ENCODE measurements at places on chromosomes 2 and 18.
A peak's percentile ranks its signal among the peaks of the same experiment; 100 is the strongest.

GRCh38 chr2:235921508-235922191, 246.5 kb downstream of the GBX2 start:
- H3K27me3 ChIP-seq: no peaks in the 10 kb centered on the region
- no peak for DNase-seq
- no peaks in the 10 kb centered on the region for H3K4me1 ChIP-seq
- H3K27ac ChIP-seq: no peak overlapping the region
- H3K36me3 ChIP-seq: no peaks in the 10 kb centered on the region

DNA sequence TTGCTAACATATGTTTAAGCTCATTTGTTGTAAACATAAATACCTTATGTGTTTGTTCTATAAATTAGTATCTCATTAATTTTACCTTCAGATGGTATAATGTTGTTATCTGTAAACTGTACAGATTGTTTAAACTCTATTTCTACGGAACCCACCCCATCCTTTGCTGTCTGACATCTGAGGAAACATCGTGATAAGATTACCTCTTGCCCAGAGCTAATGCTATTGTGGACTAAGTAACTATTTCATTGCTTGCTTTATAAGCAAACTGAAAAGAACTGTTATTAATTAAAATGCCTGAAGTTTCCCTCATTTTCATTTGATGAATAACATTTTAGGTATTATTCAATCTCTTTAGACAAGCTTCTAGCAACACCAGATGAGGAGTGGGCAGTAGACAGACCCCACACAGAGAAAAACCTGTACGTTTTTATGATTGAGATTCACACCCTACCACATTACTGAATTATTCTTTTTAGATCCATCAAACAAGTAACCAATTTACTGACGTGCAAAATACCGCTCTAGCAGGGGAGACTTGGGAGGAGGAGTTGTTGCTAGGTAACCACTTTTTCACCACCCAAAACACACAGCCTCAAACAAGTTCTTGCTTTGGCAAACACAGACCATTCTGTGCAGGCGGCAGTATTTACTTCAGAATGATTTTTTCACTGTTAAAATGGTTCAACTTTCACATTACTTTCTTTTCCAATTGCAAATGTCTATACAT, 1.9 kb upstream of the SYT4 start:
- no peaks in the 10 kb centered on the region for H3K36me3 ChIP-seq
- H3K27ac ChIP-seq: no peak overlapping the region
- H3K4me1 ChIP-seq: no peaks in the 10 kb centered on the region
- H3K27me3 ChIP-seq: peaks cover 3% of the 10 kb centered on the region

DNA sequence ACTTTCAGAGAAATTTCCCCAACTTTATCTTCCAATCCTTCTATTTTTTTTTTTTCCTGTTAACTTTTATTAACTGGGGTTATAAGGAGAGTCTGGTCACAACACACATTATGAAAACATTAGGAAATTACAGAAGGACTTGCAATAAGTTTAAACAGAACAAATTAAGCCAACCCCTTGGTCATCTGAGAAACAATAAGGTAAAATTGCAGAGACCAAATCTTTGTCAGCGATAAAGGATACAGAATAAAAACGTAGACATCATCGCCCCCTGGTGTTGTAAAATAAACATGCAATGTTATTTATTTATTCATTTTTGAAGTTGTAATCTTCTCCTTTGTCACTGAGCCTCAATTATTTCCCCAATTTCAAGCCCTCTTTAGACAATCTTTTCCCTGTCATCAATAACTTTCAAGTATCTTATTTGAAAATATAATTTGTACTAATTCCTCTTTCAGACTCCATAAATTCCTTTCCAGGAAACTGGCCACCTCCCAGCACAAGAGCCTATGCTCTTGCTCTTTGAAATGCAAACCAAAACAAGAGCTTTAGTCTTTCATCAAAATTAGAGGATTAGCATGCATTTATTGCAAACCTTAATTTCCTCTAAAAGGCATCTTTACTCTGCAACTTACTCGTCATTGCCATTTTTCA, 19.5 kb downstream of the G6PC2 start:
- H3K27ac ChIP-seq: no peak overlapping the region
- no peak for DNase-seq
- no peak overlapping the region for H3K4me3 ChIP-seq

- no peaks in the 10 kb centered on the region for H3K4me1 ChIP-seq
- H3K4me3 ChIP-seq: no peak overlapping the region
- no peak overlapping the region for H3K27ac ChIP-seq
- H3K27me3 ChIP-seq: no peaks in the 10 kb centered on the region
Observed at GRCh38 chr2:229050133-229050532, 221.0 kb downstream of the PID1 start.

DNA sequence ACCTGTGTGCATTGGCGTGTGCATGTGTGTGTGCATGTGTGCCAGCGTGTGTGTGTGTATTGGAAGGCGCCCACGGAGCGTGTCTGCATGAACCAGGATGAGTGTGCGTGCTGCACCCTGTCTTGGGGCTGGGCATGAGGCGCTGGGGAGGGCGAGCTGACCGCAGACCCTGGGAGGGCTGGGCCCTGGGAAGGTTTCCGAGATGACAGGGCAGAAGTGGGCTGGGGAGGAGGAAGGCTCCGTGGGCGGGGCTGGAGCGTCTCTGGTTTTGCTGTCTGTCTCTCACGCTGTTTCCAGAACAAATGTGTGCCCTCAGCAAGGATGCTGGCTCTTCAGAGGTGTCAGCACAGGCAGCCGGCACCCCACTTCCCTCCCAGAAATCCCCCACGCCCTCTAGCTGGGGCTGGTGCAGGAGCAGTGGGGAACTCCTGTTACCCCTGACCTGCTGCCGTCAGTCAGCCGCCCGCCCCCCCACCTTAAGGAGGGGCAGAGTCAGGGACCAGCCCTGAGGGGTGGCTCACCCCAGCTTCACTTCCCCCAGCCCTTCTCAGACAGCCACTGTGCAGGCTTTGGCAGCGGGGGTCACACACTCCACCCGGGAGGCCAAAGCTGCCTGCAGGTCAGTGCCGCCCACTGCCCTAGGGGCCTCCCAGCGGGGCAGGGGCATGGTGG, at the start of gene GPR35:
Gene GPR35 (plus strand): TSS at position 531 of the 672 bp plus-strand sequence. CDS start 4,473 bp downstream, outside the sequence.
- H3K36me3 ChIP-seq: no peaks in the 10 kb centered on the region
- no peak within 1 kb of the TSS for H3K4me3 ChIP-seq
- DNase-seq: peak; percentile 70

DNA sequence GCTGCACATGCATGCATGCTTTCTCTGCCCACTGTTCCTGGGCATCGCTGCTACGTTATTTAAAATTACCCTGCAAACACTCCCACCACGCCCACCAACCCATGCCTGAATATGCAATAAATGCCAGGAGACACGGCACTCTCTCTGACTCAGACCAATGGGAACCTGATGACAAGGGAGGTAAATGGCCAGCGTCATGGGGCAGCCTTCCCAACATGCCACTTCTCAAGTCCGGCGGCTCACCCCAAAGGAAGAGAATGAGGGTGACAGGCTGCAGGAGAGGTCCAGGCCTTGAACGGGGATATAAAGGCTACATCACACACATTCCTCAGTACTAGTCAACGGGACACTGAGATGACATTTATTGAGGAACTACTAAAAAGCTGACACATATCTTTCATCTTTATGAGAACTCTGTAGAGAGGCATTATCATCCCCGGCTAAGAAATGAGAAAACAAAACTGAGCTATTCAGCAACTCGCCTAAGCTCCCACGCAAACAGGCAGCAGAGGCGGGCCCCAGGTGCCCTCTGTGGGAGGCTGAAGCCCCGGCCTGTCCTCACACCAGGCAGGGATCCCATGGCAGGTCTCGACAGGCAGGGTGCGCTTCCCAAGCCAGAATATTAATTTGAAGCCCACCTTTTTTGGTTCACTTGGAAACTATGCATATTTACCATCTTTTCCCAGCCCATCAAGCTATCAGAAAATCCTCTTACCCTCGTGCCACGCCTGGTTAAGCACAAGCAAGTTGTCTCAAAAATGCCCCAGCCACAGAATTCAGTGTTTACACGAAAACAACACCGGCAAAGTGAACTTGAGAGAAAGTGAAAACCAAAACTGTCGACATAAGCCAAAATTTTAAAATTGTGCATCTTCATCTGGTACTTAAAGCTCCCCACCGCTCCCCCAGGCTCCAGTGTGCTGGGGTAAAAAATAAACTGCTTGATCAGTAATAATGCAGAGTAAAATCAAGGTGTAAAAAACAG, 166.3 kb downstream of the HDAC4 start:
- no peak for DNase-seq
- H3K36me3 ChIP-seq: no peaks in the 10 kb centered on the region
- H3K4me1 ChIP-seq: peaks cover 4% of the 10 kb centered on the region
- no peaks in the 10 kb centered on the region for H3K27me3 ChIP-seq

- no peaks in the 10 kb centered on the region for H3K36me3 ChIP-seq
- H3K27ac ChIP-seq: no peak overlapping the region
- no peak for DNase-seq
Observed at GRCh38 chr2:641164-641871, 35.9 kb downstream of the TMEM18 start.

- H3K27ac ChIP-seq: no peak overlapping the region
- H3K4me1 ChIP-seq: peaks cover 61% of the 10 kb centered on the region
- H3K36me3 ChIP-seq: no peaks in the 10 kb centered on the region
Observed at GRCh38 chr18:44731530-44732237, 51.0 kb downstream of the SETBP1 start.

GRCh38 chr2:34093790-34094189, 494.7 kb upstream of the FAM98A start:
- no peaks in the 10 kb centered on the region for H3K27me3 ChIP-seq
- no peak overlapping the region for H3K4me3 ChIP-seq
- no peaks in the 10 kb centered on the region for H3K36me3 ChIP-seq
- no peak for DNase-seq
